ENCODE measurements at places on chromosomes 2 and 18.

DNA sequence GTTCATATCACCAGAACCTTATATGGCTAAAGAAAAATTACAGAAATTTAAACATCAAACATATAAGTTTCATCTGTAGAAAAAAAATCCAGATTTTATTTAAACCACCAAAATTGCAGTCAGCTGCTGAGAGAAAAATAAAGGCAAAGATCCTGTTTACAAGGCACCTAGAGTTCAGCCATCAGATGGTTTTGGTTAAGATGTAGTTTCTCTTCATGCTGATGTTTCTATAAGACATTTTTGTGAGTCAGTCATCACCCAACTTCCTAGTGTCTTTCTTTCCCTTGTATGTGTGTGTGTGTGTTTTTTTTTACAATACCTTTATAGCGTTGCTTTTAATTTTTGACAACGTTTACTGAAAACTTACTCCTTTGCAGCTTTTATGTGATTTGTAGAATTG is 26.1 kb upstream of the MMADHC start:
- peak; percentile 80 for DNase-seq

- DNase-seq: no peak
Measured at GRCh38 chr2:15889442-15890123, 50.8 kb upstream of the MYCN start.

DNA sequence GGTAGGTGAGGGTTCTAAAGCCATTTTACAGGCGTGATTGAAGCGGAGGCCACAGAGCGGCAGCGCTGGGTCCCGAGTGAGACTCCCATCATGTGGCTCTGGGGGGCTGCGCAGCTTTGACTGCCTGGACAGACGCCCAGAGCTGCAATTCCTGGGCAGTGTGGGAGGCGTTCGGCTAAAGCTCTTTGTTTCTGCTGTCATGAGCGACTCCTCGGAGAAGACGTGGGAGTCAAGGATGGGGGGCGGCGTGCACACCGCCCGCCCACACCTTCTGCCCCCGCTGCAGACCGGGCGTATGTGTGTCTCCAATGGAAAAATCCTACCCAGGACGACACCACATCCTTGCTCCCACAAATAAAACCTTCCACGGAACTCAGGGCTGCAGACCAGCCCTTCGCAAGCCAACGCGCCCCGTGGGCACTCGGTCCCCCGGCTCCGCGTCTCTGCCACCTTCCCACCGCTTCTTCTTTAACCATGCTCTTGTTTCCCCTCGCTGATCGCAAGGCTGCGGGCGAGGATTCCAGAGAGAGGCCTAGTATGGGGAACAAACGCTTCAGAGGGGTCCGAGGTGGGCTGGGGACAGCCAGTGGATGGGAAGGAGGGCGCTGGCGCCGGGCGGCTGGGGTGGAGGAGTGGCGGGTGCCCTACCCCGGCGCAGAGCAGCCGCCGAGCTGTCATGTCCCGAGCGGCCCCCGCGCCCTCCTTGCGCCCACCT is 680 bp upstream of the LBH start:
- peak; percentile 74 for DNase-seq

DNA sequence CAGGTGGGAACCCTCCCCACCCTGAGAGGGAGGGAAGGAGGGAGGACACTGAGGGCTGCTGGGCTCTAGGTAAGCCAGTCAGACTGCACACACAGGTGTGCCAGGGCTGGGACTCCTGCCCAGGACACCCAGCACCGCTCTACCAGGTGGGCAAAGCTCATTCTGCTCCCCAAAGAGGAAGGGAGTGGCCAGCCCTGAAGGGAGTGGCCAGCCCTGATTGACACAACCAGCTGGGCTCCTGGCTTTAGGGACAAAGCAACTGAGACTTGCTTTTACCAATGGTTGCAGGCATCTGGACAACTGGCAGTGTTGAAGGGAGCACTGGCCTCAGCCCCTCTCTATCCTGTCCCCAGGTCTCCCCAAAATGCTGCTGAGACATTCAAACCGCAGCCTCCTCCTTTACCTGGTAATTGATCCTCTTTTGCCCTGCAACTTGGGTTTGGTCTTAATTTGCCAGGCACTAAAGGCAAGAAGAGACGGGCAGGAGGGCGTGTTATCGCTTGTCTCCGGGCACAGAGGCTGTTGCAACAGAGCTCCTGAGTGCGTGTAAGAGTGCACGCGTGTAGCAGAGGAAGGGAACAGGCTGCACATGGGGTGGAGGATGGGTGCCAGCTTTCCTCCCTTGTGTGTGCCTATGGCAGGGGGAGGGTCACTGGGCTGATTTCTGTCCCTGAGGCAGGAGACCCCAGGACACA is 14.5 kb upstream of the FOSL2 start:
- DNase-seq: no peak

DNA sequence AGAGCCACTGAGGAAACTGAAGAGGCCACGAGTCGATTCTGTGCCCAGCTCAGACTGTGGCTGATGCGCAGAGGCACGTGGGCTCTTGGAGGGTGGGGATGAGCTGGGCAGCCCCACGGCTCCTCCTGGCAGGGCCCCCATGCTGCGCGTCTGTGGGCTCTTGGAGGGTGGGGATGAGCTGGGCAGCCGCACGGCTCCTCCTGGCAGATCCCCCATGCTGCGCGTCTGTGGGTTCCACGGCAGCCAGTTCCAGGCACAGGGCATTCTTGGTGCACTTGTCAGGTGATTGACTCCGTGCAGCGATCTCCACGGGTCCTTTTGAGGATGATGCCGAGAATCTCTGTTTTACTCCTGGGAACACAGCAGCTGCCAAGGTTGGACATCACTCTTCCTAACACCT is 138.1 kb upstream of the ZNF236 start:
- DNase-seq: no peak

GRCh38 chr2:133968446-133968845 is 285.4 kb upstream of the MGAT5 start:
- DNase-seq: no peak

- DNase-seq: no peak
Measured at GRCh38 chr2:212727751-212728150, 189.1 kb upstream of the ERBB4 start.

DNA sequence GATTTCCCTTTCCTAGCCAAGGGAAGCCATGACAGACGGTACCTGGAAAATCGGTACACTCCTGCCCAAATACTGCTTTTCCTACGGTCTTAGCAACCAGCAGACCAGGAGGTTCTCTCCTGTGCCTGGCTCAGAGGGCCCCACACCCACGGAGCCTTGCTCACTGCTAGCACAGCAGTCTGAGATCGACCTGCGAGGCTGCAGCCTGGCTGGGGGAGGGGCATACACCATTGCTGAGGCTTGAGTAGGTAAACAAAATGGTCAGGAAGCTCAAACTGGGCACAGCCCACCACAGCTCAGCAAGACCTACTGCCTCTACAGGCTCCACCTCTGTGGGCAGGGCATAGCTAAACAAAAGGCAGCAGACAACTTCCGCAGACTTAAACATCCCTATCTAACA is 6.8 kb upstream of the CD207 start:
- no peak for DNase-seq

- DNase-seq: peak; percentile 90
Measured at GRCh38 chr2:189287982-189288521, 108.5 kb upstream of the COL5A2 start.

DNA sequence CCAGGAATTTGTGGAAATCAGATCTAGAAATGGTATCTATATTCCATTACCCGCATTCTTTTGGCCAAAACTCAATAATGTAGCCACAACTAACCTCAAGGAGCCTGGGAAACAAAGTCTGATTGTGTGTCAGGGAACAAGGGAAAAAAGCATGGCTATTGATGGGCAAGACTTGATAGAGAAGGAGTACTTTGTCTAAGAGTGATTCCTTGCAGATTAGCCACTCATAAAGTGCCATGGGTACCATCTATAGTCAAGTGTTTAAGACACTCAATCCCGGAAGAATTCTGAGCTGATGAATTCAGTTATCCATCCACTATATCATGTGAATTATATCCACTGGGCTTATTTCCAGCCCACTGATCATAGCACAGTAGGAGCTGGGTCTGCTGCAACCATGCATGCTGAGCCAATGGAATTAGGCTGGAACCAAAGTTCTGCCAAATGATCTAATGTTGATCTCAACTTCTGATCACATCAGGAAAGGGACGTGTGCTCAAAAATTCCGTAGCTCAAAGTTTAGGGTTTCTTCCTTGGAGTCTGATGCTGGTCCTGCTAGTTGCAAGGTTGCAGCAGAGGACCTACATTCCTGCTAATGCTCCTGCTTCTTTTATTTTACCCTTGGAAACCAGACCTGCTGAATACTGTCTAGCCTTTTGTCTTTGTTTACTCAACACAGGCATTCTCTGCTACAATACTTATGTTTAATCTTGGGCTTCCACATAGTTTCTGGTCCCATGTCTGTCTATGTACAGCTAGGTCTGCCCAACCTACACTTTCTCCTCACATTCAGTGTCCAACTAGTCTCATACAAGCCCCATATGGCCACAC is 629.7 kb downstream of the IRS1 start:
- no peak for DNase-seq

- DNase-seq: no peak
Measured at GRCh38 chr18:39574897-39575296, 2009.3 kb upstream of the CELF4 start.

DNA sequence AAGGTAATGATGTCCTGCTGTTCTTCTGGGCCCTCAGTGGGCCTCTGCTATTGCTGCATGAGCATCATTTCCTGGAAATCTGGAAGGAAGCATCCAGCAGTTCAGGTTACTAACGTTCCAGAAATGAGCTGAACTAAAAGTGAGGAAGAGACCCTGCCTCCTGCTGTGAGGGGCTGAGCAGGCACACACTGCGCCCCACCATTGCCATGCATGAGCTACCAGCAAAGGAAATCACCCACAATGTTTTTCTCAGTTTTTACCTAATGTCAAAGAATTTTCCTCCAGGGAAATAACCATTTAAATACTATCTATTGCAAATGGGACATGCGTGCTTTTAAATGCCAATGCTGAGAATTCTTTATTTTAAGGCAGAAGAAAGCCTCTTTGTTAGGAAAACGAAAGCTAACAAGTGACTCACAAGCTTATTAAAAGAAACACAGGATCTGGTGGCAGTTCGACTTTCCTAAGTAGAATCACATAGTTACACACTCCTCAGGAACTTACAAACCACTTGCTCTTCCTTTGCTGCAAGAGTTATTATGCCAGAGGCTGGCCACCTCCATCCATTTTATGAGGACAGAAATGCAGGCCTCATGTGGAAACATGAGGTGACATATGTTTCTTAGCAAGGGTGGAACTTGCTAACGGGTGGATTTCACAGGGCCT is 152.6 kb upstream of the TTC39C start:
- peak; percentile 79 for DNase-seq

DNA sequence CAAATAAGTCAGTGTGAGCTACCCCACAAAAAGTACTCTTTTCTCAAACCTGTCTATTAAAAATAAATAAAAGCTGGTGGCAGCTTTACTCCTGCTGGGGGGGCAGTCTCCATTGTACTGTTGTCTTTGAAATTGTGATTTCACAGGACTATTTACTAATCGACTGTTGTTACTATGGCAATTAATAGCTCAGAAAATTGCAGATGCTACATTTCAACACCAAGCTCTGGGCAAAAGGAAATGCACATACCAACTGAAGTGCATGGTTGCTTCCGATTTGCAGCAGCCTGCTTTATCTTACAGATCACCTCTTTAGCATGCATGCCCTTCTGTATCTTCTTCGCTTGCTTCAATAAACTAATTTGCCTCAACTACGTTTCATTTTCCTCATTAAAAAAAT is 117.6 kb upstream of the DAPL1 start:
- no peak for DNase-seq

GRCh38 chr2:165691615-165692014 is 102.4 kb downstream of the GALNT3 start:
- DNase-seq: peak; percentile 79

DNA sequence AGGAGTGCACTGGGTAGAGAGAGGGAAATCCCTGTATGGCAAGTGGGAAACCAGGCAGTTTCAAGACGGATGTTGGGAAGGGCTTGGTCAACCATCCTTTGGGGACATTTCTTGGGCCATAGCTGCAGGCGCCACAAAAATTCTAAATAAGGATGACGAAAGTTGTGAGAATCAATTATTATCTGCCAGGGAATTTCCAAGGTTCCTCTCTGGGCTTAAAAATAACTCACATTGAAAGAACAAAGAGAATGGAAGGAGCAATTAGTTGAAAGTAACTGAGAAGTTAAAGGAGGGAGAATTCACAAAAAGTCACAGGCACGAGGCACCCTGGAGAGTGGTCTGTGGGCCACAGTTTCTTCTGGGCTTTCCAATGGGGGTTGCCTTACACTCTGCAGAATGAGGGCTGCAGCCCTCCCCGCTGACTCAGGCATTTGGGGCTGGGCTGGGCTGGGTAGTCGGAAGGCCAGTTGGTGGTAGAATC is 195.7 kb downstream of the SMAD7 start:
- DNase-seq: no peak
